OCI-LY7 (cell line): ENCODE measurements at places on chromosomes 1 and 21. TPM values are rescaled to one million over a fixed set of nuclear protein-coding genes. Genes with fewer than 3 reads are reported as not detected.

- DNase-seq: no peak
Observed at GRCh38 chr1:9321480-9321849, 28.8 kb downstream of the SPSB1 start.

DNA sequence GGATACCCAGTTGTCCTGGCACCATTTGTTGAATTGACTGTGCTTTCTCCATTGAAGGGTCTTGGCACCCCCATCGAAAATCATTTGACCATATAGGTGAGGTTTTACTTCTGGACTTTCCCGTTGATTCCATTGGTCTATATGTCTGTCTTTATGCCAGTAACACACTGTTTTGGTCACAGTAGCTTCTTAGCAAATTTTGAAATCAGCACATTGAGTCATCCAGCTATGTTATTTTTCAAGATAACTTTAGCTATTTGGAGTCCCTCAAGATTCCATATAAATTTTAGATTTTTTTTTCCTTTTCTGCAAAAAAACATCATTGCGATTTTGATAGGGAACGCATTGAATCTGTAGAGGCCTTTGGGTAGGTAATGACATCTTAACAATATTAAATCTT lies 235.6 kb downstream of the SMYD3 start:
- no peak for DNase-seq

GRCh38 chr1:214923278-214923915 lies 159.1 kb upstream of the KCNK2 start:
- DNase-seq: no peak

- DNase-seq: no peak
Observed at GRCh38 chr21:32298658-32299081, at the start of gene MRAP. MRAP (plus strand) TSS chr21:32298855; CDS start chr21:32298972, 117 bp downstream.

DNA sequence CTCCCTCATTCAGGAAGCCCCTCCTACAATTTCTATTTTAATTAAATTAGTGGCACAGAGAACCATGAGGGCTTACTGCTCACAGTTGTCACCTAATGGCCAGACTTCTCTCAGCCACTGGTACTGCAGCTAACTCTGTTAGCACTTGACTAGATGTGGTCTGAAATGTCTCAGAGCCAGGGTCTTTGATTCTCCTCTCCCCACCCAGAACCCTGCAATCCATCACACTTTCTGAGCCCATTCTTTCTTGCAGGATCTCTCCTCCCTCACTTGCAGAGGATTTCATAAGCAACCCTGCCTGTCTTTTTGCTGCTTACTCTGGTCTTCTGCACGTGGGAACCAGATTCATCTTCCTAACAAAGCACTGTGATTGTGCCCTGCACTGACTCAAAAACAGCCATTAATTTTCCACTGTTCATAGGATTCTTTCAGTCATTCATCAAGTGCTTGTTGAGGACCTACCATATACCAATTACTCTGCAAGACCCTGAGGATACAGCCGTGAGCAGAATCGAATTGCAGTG lies 108.4 kb downstream of the EDEM3 start:
- DNase-seq: no peak

GRCh38 chr1:202934755-202935154 lies 7.7 kb upstream of the KLHL12 start:
- no peak for DNase-seq

DNA sequence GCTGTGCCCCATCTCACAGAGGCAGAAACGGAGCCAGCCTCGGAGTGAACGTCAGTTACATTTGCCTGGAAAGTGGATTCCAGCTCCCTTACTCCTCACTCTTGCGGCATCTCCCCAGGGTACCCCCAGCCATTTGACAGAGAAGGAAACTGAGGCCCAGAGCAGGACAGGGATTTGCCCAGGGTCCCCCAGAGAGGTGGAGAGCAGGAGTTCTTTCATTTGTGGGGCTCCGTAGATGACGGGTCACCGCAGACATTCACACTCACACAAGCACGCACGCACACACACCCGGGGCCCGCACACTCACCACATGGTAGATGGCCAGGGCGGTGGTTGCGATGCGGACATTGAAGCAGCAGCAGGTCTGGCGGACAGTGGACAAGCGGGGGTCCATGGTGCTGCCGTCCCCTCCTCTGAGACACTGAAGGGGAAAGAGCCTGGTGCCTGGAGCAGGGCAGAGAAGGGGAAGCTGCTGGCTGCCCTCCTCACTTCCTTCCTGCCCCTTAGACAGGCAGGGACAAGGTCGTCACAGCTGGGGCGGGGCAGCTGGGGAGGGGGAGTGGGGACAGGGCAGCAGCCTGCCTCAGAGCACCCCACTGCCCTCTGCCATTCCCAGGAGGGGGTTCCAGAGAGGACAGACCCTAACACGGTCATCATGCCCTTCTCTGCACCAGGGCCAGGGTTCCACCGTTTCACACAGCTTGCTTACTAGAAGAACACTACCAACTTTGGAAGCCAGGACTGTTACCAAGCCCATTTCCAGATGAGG lies at the start of gene LAPTM5:
Gene LAPTM5 (minus strand): TSS at position 423 of the 769 bp plus-strand sequence. CDS start 29 bp downstream, at position 394.
- peak; percentile 58 for DNase-seq

Gene MYOCOS
- total RNA-seq: 0.21 and 0.22 TPM in 2 replicates

GRCh38 chr1:5990913-5991312 lies 1.3 kb downstream of the NPHP4 start:
- no peak for DNase-seq

DNA sequence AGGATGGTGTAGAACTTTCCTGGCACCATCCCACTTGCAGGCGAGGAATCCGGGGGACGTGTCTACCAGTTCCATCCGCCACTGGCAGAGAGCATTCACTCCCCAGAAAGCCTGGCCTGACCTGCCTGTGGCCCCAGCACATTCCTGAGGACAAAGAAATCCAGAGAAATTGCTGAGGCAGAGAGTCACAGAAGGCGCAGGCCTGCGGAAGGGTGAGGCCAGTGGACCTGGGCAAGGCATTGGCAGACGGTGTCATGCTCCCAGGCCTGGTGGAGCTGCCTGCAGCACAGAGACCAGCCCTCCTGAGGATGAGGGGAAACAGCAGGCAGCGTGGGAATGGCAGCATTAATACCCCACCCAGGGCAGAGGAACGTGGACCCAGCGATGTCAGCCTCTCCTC lies 81.2 kb upstream of the F3 start:
- no peak for DNase-seq

DNA sequence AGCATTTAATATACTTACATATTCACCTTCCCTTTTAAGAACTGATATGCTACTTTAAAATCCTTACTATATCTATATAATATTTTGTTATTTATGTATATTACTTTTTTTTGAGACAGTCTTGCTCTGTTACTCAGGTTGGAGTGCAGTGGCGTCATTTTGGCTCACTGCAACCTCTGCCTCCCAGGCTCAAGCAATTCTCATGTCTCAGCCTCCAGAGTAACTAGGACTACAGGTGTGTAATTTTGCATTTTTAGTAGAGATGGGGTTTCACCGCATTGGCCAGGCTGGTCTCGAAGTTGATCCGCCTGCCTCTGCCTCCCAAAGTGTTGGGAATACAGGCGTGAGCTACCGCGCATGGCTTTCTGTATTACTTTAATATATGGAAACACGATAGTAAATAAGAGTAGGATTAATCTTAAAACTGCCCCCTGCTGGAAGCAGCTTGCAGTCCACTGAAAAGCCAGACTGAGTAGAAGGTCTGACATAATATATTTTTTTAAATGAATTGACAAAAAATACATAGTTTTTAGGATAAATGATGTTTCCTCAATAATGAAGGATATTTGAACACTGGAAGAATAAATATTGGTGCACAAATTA lies 24.4 kb downstream of the RCAN3 start:
- peak; percentile 57 for DNase-seq

GRCh38 chr1:6762060-6762459 lies 23.2 kb upstream of the CAMTA1 start:
- no peak for DNase-seq

DNA sequence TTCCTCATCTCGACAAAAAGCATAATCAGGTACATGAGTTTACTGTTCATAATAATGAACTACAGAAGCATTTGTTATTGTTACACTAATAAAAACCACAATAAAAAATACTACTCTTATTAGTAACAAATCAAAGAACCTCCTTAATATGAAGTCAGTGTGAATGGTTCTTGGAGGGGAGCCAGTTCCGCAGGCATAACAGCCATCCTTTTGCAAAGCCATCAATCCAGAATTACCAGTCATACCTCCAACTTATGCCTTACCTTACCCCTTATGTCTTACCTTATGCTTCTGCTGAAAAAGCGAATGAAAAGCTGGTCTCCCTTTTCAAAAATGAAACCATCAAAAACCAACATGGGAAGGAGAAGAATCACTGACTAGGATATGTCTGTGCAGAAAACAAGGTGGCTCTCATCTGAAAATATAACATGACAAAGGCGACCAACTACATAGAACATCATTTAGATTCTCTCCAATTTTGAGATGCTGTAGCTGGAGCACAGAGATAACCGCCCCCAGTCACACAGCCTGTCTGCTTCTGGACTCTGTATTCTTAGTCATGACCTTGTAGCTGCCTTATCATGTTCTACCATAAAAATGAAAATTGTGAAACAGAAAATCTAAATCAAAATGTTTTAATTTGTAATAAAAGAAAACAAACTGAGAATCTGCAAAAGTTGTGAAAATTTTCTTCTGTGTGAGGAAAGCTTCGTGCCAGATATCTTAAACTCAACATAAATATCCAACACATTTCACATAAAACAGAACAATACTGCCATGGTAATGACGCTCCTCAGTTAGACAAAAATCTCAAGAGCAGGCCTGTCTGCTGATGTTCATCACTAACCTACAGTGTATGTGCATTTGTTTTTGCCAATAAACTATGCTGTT lies 438.2 kb downstream of the SMYD3 start:
- DNase-seq: no peak

DNA sequence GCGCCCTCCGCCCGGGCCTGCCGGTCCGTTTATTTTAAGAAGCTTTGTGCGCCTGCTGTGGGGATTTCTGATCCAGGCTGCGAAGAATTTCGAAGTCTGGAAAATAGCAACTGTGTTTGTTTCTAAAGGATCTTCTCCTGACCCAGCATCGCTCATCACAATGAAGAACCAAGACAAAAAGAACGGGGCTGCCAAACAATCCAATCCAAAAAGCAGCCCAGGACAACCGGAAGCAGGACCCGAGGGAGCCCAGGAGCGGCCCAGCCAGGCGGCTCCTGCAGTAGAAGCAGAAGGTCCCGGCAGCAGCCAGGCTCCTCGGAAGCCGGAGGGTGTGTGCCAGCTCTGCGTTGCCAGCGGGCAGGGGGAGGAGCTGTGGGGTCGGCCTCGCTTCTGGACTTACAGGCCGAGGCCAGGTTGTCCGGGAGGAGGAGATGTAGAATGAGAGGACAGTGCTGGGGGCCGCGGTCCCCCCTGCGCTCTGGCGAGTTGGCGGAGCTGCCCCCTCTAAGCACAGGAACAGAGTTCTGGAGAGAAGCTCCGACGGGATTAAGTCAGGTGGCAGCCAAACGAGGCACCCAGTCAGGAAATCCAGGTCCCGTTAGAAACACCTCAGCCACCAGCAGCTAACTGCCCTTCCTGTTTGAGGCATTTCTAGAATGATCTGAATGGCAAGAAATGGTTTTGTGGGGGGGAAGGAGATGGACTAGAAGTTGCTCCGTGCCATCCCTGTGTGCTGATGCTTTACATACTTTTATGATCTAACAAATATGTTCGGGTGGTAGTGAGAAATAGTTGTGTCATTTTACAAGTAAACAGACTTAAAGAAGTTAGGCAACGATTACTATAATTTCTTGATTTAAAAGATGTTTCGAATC lies 948 bp downstream of the TXLNA start:
- DNase-seq: peak; percentile 52

Gene KIRREL1
- total RNA-seq: not detected in 2 replicates

GRCh38 chr1:184395370-184395769 lies 8.5 kb downstream of the C1orf21 start:
- no peak for DNase-seq

GRCh38 chr1:203488539-203488938 lies 5.4 kb upstream of the OPTC start:
- DNase-seq: no peak

Gene EFNA1
- not detected in 2 replicates for total RNA-seq

GRCh38 chr1:184017306-184017705 lies 20.2 kb downstream of the COLGALT2 start:
- no peak for DNase-seq
